ENCODE measurements at places on chromosomes 1 and 21.

GRCh38 chr1:218330043-218330623, 15.0 kb upstream of the TGFB2 start:
- DNase-seq = no peak

DNA sequence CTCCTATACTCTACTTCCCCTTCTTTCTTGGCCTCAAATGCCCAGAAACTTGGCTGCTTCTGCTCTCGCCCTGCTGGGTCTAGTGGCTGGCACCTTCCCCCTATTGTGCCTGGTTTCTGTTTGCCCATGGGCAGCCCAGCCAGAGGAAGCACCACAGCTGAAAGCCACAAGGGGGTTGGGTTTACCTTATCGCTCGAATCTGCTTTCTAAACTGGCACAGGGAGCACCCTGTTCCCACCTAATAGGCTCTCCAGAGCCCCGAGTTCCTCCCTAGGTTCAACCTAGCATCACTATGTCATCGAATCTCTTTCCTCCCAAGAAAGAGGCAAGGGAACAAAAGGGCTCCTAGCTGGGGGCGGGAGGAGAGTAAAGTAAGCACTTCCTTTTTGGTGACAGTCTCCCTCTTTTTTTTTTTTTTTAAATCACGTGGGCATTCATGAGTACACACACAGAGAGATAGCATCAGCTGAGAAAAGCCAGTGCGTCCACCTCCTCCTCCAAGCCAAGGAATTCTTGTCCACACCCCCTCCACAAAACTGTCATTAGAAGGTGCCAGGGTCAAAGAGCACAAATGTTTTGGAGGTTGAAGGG, 72.8 kb downstream of the PLEKHA6 start:
- no peak for DNase-seq

DNA sequence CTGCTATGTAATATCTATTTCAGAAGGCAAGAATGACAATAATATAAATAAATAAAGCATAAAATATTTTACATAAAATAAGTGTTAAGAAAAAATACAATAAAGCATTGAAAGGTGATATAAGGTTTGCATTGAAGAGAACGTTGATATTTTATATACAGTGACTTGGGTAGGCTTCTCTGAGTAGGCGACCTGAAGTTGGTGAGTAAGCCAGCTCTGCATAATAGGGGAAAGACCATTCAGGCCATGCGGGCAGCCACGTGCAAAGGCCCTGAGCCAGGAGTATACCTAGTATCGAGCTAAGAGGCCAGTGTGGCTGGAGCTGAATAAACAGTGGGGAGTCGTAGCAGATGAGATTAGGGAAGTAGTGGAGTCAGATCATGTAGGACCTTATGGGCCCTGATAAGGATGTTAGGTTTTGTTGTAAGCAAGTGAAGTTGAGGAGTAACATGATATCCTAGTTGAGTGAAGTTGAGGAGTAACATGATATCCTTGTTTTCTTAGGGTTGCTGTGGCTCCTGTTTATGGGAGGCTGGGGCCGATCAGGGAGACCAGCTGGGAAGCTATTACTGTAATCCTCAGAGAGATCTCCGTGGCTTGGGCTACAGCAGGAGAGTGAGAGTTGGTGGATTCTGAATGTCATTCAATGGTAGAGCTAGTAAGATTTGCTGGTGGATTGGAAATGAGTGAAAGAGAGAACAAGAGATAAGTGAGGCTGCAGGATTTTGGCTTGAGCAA, 22.0 kb downstream of the KCNK1 start:
- DNase-seq = peak; percentile 100

GRCh38 chr1:241276391-241276790, 80.6 kb downstream of the RGS7 start:
- no peak for DNase-seq

GRCh38 chr1:217525773-217526490, 105.0 kb downstream of the GPATCH2 start:
- no peak for DNase-seq

GRCh38 chr1:216884614-216885229, 161.5 kb upstream of the ESRRG start:
- DNase-seq = no peak

DNA sequence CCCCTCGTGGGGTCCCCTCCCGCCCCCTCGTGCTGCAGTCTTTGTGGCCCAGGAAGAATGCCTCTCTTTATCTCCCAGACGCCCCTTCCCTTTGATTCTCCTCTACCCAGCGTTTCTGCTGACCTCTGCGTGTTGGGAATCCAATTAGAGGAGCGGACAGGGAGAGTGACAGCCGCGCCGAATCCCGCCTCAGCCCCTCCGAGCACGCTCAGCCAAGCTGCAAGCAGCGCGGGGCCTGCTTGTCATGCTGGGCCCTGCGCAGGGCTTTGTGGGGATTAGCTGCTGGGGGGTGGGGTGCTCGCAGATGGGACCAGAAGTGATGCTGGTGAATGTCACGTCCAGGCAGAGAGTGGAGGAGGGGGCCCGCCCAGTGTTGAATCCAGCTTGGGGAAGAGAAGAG, 91.1 kb downstream of the EPHB2 start:
- DNase-seq = peak; percentile 80

- DNase-seq = no peak
Observed at GRCh38 chr21:44942566-44942965, 2.7 kb downstream of the SLX9 start.

DNA sequence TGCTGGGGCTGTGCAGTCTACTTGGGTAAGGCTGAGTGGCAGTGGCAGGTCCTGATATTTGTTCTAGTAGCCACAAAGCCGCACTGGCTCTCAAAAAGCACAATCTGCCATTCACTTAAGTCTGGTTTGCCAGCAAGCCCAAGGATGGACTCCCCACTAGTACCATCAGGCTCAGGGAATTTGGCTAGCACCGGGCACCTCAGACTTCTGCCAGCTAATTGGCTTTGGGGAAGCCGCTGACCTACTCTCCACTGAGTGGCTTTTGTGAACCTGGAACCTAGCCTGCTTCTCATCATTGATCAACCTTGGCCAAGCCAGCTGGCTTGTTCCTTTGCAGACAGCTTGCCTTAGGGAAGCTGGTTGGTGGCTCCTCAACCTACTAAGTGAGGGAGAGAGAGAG, 83.1 kb downstream of the ESRRG start:
- DNase-seq = no peak

DNA sequence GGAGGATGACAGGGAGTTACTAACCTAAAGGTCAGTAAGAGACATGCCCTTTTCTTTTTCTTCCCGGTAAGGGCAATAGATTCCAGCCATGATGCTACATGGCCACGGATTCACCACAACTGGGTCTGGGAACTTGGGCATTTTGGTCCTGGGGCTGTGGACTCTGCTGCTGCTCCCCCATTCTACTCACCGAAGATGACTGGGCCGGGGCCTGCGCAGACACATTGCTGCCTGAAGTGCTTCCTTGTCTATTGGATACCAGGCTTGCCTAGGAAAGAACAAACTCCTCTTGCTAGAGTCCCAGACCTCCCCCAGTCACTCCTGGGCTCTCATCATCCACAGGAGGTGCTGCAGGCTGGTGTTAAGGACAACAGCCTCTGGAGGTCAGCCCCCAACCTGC, 49.9 kb upstream of the A3GALT2 start:
- no peak for DNase-seq

DNA sequence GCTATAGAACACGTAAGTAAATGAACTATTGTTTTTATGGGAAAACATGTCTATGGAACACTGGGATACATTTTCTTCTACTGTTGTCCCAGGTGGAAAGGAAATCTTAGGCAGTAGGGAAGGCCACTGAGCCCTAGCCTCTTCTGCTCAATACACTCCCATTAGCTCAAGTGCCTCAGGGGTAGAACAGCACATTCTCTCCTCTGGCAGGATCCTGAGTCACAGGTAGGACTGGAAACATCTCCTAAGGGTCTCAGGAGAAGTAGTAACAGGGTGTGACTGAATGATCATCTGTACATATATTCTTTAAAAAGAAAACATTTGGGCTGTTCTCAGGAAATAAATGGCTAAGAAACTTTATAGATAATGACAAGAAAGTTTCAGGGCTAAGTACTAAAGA, 175.6 kb upstream of the ESRRG start:
- DNase-seq = no peak

- DNase-seq = no peak
Observed at GRCh38 chr1:31577515-31578192, 1.3 kb downstream of the TINAGL1 start.

GRCh38 chr21:25858325-25858724, 123.6 kb downstream of the GABPA start:
- DNase-seq = no peak

GRCh38 chr1:117810553-117810952, 118.9 kb downstream of the GDAP2 start:
- DNase-seq = no peak

GRCh38 chr21:36890086-36890485, 76.4 kb downstream of the HLCS start:
- no peak for DNase-seq

DNA sequence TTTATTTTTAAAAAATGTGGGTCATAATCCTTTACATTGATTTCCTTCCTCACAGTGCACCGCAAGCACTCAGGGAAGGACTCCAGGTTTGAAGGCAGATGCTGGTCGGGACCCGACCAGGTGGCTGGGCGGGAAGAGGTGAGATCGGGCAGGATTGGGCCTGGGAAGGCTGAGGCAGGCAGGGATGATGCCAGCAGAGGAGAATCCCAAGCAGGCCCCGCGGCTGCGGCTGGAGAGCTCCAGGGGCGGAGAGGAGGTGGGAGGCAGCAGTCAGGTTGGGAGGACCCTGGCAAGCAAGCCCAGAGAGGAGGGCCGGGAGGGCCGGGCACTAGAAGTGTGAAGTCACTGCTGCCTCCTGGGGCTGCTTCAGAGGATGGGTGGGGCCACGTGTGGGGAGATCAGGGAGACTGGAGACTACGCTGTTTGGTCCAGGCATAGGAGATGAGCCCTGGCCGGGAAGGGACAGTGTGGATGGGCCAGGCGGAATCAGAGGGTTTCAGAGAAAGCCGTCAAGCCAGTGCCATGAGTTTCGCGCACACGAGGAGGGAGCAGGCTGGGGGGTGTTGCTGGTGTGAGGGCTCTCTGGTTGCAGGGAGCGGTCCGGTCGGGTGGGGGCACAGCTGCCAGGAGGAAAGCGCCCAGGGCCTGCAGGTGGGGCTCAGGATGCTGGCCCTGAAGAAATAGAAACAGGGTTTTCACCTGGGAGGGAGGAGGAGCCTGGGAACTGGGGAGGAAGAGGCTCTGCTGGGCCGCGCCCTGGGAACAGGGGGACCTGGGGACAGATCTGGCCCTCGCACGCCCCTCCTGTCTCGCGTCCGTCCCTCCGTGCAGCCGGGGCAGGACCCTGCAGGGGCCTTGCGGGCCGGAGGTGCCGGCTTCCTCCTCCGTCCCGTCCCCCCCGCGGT, 888 bp upstream of the COL18A1 start:
- no peak for DNase-seq

DNA sequence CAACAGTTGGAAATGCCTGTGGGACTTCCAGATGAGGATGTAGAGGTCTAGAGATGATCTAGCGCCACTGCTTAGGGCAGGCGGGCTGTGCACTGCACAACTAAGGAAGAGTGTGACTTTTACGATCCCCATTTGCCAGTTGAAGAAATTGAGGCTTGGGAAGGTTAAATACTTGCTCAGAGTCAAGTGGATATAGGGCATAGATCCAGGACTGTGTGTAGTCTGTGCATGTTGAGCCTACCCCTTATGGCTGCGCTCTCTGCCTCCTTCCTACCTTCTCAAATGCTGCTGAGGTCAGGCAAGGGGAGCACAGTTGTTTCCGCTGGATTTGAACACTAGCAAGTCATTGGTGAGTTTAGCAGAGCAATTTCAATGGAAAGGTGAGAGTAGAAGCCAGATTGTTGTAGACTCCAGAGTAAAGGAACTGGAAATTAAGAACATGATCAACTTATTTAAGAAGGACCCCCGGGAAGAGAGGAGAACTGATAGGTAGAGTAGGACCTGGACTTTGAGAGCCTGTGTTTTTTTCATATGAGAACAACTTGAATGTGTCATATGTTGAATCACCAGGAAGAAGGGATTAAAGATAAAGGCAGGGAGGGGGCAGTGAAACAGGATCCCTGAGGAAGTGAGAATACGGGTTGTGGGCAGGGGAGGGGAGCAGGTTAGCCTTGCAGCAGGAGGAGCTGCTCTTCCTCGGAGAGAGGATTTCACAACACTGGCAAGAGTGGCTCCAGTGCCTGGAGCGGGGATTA, 2.7 kb downstream of the CAPN2 start:
- peak; percentile 30 for DNase-seq

DNA sequence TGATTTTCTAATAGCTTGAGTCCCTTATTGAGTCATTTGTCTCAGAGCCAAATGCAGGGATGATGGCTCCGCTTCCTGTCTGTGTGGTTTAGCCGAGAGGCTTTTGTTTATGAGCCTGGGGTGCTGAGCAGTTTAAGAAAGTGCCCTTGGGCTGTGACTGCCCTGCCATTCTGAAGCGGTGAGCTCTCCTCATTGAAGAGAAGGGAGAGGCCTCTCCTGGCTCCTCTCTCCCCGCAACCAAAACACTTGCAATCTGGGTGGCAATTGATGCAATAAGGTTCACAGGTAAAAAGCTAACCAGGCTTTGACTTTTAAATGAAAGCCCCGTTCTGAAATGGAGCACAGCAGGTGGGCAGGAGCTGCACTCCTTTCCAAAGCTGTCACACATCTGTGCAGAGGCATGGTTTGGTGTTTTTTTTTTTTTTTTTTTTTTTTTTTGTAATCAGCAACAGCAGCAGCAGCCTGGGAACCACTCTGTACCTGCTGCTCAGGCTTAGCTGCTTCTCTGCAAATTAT, 403.7 kb downstream of the SIPA1L2 start:
- no peak for DNase-seq

GRCh38 chr1:214184992-214185391, 96.0 kb upstream of the SMYD2 start:
- no peak for DNase-seq

GRCh38 chr1:46607345-46608130, 3.5 kb upstream of the MKNK1 start:
- no peak for DNase-seq

DNA sequence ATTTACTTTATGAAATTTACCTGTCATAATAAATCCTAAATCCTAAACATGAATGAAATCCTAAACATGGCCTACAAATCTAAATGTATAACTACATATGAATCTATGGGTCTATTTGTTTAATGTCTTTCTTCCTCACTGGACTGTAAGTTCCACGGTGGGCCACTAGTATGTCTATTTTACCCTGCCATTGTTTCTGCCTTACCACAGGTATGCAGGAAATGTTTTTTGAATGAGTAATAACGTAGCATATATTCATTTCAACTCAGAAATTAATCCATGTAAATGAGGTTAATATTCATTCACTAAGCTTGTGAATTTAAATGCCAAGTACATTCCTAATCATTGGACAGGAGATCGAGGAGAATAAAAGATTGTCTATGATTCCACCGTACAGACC, 35.3 kb downstream of the B3GALNT2 start:
- no peak for DNase-seq

- no peak for DNase-seq
Observed at GRCh38 chr1:243842161-243842560, 7.9 kb downstream of the AKT3 start.

GRCh38 chr1:169478094-169478672, 7.6 kb downstream of the SLC19A2 start:
- DNase-seq = no peak

- no peak for DNase-seq
Observed at GRCh38 chr1:241551759-241552638, 19.8 kb downstream of the KMO start.

GRCh38 chr1:98733782-98734112, 72.2 kb downstream of the SNX7 start:
- DNase-seq = no peak
